Muscle of leg (tissue), 16 donors: ENCODE measurements at places on chromosomes 11 and 22. TPM values are rescaled to one million over a fixed set of nuclear protein-coding genes. Genes with fewer than 3 reads are reported as not detected.

- no peak for DNase-seq
These were observed 17.7 kb upstream of the OLFML1 start for GRCh38 chr11:7467652-7468051.

GRCh38 chr11:27552341-27552740 lies 45.8 kb upstream of the LIN7C start:
- DNase-seq, result peak; percentile 23

GRCh38 chr11:85088286-85088685 lies 538.9 kb downstream of the DLG2 start:
- no peak for DNase-seq

- DNase-seq, result no peak
These were observed 123.6 kb downstream of the EHF start for GRCh38 chr11:34744511-34744910.

DNA sequence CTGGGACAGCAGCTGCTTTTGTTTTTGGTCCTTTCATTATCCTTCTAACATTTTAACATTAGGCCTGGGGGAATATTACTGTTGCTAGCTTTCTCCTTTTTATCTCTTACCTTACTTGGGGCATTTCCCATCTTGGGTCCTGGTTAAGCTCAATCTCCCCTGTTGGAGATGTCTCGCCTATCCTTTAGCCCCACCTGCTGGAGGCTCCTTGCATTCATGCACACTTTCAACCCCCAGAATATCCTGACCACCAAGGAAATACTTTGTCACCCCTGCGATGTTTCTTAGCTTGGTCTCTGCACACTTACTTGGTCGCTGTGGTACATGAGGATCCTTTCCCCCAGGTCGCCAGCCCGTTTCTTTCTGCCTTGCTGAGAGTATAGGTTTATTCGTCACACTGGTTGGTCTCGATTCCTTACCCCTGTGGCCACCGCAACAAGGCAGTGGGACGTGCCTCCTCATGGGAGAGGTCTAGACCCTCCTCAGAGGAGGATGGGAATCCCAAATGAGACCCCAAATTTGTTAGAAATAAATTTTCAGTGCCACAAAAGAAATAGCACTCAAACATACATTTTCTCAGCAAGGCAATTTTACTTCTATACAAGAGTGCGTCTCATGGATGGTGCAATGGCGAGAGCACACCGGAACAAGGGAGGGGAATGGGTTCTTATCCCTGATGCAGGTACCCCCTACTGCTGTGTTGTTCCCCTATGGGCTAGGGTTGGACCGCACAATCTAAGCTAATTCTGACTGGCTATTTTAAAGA lies 5.4 kb upstream of the TXN2 start:
- no peak for DNase-seq

DNA sequence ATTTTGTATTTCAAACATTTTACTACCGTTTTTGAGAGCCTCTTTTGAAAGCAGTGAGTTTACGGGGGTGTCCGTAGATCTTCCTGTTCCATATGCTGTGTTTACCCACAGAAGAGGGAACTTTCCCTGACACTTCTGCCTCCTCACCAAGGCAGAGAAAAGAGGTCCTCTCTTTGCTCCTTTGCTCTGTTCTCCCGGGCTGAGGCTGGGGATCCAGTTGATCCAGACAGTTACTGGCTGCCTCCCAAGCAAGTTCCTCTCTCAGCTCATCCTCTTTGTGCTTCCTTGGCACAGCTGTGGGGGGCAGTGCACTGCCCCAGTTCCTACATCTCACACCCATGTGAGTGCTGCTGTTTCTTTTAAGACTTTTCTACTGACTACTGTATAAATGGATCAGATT lies 813.7 kb downstream of the NTM start:
- no peak for DNase-seq

DNA sequence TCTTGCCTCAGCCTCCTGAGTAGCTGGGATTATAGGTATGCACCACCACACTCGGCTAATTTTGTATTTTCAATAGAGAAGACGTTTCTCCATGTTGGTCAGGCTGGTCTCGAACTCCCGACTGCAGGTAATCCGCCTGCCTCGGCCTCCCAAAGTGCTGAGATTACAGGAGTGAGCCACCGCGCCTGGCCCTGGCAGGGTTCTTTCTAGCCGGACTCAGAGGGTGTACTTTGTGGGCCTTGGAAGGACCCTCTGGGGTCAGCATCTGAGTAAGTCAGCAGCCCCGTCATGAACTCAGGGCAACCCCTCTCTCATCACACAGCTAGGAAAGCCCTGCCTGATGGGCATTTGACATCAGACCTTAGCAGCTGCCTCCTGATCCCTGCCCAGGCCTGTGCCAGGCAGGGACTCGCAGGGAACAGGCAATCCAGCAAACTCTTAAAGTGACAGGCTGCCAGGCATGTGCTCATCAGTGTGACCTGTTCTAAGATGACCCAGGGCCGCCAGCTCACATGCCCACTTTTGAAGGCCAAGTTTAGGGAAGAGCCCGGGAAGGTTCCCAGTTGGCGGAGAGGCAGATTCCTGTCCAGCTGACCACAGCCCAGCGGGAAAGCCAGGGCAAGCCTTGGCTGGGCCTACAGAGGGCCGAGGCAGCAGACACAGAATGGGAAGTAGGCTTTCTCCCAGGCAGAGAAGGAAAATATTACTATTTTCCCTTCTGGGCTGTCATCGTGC lies 92.9 kb downstream of the MORC2 start:
- DNase-seq, result peak; percentile 66

DNA sequence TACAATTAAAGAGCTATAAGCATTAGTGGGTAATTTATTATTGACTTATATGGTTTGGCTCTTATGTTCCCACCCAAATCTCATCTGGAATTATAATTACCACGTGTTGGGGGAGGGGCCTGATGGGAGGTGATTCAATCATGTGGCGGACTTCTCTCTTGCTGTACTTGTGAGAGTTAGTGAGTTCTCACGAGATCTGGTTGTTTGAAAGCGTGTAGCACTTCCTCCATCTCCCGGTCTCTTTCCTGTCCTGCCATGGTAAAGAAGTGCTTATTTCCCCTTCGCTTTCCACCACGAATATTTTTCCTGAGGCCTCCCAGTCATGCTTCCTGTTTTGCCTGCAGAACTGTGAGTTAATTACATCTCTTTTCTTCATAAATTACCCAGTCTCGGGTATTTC lies 28.1 kb upstream of the CHORDC1 start:
- peak; percentile 6 for DNase-seq

- no peak for DNase-seq
These were observed 104.2 kb downstream of the SCN3B start for GRCh38 chr11:123549926-123550917.

DNA sequence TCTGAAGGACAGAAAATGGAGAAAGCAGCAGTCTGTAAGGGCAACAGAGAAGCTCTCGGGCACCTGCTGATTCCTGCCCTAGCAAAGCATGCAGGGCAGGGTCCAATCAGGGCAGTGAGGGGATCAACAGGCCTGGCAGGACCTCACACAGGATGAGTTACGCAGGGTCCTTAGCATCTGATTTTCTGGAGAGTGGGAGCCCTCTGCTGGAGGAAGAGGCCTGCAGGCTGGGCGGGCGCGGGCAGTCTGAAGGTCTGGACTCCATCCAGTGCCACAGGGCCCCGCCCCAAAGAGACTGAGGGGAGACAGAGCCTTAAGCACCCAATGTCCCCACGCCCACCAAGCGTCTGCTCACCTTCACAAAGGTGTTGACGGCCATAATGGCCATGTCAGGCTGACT lies 28.9 kb downstream of the AP1B1 start:
- peak; percentile 71 for DNase-seq

DNA sequence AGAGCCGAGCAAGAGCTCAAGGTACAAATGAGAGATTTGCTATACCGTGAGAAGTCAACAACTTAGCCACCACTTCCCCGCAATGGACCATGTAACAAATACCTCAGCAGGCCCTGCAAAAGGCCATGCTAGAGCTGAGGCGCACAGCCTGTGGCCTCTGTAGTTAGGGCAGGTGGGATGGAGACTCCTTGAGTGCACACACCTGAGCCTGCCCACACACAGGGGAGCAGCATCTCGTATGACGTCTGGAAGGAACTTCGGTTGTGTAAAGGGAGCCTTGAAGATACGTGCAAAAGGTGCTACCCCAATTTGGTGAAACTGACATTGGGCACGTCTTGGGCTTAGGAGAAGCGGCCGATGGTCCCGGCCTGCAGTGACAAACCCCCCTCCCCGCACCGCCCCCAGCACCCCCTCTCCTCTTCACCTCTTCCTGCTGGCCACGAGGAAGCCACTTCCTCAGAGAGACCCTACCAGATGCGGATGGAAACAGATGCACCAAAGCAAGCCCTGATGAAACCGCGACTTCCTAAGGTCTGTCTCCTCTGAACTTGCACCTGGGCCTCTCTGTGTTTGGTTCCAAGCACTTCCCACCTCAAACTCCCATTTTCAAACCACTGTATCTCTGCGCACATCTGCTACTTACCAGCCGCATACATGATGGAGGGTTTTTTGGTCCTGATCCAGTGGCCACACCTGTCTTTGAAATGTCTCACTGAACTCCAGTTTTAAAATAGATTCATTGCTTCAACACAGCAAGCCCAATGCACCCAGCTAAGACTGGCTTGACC lies 10.6 kb downstream of the CDPF1 start:
- peak; percentile 42 for DNase-seq

GRCh38 chr11:95700471-95700817 lies 89.1 kb downstream of the FAM76B start:
- DNase-seq, result no peak

DNA sequence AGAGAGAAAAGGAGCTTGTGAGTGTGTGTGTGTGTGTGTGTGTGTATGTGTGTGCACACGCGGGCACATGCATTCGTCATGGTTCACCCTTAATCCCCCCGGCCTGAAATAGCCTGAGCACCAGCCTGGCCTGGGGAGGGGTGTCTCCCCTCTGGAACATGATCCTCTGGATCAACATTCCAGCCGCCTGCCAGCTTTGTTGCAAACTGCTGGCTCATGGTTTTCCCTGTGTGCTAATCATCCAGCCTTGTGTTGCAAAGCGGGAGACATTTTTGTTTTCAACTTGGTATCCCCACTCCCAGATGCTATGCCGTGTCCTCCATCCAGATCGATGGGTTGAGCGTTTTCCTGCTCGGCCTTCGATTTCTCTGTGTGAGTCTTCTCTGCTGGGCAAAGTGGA lies 94.3 kb downstream of the FEZ1 start:
- DNase-seq, result peak; percentile 87

- no peak for DNase-seq
These were observed 34.2 kb upstream of the NRIP3 start for GRCh38 chr11:9037963-9038362.

DNA sequence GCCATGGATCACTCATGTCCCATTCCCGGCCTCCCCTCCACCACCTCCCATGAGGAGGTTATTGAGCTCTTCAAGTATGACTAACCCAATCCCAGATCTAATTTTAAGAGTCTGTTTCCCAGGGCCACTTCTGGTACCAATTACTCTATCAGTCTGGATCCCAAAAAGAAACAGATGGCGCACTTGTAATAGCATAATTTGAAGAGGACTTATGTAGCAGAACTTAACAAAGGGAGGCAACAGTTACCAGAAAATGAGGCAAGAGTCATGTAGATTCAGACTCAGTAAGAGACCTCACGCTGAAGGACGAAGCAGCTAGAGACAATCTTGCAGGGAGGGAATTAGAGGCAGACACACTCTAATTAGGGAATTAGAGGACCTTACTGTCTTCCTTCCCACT lies 46.9 kb downstream of the DDX6 start:
- DNase-seq, result no peak

DNA sequence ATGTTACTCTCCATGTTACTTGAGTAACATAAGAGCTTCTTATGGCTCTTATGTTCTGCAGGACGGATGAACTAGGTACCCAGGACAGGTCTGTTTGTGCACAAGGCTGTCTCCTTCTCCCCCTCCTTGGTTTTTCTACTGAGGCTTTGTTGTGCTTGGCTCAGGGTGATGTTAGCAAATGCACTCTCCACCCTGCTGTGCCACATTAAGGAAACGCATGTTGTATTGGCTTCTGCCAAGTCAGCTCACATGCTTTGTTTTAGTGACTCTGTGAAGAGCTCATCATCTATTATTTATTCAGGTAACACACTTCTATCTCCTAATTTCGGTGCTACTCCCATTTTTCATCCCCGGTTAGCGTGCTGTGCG lies 108.3 kb downstream of the PTPRJ start:
- no peak for DNase-seq

GRCh38 chr11:123478352-123478987 lies 48.4 kb downstream of the GRAMD1B start:
- DNase-seq, result peak; percentile 80

RNF215 gene
- 11.9 TPM for total RNA-seq

DGAT2 gene
- total RNA-seq, result 0.31 TPM

SYT9 gene
- 0.35 TPM for total RNA-seq

APOL6 gene
- total RNA-seq, result 2.6 TPM
